ENCODE measurements at places on chromosomes 1 and 21.

GRCh38 chr1:212953321-212953720, 3.0 kb downstream of the VASH2 start:
- no peak for DNase-seq

DNA sequence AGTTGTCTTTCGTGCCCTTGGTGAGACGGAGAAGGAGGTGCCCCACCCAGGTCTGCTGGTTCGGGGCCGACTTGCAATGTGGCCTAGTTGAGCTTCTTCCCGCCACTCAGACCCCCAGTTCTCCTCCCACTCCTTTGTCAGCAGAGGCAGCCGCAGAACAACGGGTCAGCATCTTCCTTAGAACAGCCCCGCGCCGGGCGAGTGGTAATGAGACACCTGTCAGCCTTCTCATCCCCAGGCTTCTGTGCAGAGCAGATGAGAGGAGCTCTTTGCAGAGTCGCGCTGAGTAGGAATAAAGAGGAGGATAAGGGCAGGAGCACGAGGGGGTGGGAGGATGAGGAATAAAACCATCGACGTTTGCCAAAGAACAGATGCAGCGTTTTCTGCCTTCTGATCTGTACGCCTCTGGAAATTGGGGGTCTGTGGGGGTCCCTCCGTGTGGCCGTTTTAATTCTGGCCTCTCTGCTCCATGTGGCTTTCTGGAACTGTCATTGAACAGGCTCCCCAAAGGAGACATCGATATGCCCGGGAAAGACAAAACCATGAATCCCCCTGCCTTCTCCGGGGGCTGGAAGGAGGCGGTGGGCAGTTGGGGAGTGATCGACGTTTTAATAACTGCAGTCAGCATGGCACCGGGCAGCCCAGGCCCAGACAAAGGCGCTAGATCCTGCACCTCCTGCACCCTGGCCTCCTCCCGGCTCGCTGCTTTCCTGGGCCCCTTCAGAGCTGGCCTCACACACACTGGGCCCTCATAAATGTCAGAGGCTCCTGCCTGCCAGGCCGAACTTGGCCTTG, 27.5 kb upstream of the IGSF21 start:
- DNase-seq = no peak

DNA sequence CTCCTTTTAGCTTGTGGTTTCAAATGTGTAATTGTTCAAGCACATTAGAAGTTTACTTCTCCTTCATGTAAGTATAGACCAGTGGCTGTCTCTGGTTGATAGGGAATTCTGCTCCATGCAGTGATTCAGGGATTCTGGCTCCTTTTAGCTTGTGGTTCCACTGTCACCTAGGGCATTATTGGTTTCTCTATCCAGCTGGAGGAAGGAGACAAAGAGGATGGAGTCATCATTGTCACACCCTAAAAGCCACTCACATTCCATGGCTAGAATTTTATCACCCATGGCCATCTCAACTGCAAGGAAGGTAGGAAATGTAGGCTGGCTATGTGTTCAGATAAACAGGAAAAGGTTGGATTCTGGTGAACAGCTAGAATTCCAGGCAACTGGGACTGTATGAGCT, 131.2 kb downstream of the URB2 start:
- no peak for DNase-seq

DNA sequence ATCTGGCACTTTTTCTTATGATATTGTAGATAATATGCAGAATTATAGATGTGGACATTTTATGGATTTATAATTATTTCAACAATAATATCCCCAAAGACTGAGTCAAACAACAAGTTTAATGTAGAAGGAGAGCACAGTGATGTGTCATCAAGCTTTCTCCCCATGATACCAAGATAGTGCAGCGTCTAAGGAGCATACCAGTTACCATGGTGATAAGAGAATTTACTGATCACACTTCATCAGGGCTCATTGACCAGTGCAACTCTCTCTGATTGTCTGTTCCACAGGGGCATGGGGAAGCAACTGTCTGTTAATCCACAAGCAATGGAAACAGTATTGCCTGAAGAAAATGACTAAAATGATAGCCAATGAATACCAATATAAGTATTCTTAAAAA, 209.6 kb upstream of the DPYD start:
- no peak for DNase-seq

DNA sequence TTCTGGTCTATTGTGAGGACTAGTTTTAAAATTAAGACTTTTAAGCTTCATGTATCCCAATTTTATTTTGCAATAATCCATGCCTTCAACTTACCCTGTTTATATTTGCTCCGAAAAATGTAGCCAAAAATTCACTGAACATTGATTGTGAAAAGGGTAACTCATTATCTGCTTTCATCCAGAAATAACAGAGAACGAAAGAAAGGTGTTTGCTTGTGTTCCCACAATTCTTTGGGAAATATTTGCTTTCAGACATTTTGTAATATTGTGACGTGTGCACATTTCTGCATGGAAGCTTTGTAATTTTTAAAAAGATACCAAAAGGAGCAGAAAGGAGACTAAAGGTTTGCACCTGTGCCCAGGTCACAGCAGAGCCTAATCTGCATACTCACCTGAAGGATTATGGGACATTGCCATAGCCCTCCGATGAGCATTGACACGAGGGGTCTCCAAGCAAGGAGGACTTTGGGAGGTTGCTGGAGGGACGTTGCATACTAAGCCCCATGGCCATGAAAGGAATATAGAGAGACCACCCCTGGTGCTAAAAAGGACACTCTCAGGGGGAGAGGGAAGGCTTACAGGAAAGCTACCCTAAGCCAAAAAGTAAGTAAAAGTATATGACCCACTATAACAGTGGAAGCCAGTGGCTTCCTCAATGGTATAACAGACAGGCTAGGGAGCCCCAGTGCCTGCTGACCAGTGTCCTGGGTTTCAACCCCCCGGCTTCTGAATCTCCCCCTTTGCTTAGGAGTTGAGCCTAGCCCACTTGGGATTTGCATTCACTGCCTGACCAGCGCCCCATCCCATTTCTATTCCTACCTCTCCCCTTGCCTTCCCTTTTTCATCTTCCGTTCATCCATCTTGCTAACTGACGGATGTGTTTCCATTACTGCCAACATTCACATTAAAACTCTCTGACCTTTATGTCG, 148.6 kb upstream of the ZC3H12A start:
- no peak for DNase-seq

DNA sequence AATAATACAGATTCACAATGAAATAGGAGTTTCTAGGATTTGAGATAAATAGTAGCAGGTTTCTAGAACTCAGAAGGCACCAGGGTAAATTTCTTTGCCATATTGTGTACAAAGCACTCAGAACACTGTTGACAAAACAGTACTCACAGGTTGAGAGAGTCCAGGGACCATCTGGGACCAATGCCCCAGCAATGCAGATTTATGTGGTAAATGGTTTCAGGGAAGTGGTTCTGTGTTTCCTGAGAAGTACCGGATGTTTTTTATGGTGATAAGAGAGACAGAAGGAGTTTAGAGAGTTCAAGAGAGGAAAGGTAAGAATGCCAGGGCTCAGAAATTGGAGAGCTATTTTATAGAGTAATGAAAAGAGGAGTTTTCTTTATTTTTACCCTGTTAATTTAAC, 29.6 kb upstream of the DIPK1A start:
- no peak for DNase-seq

DNA sequence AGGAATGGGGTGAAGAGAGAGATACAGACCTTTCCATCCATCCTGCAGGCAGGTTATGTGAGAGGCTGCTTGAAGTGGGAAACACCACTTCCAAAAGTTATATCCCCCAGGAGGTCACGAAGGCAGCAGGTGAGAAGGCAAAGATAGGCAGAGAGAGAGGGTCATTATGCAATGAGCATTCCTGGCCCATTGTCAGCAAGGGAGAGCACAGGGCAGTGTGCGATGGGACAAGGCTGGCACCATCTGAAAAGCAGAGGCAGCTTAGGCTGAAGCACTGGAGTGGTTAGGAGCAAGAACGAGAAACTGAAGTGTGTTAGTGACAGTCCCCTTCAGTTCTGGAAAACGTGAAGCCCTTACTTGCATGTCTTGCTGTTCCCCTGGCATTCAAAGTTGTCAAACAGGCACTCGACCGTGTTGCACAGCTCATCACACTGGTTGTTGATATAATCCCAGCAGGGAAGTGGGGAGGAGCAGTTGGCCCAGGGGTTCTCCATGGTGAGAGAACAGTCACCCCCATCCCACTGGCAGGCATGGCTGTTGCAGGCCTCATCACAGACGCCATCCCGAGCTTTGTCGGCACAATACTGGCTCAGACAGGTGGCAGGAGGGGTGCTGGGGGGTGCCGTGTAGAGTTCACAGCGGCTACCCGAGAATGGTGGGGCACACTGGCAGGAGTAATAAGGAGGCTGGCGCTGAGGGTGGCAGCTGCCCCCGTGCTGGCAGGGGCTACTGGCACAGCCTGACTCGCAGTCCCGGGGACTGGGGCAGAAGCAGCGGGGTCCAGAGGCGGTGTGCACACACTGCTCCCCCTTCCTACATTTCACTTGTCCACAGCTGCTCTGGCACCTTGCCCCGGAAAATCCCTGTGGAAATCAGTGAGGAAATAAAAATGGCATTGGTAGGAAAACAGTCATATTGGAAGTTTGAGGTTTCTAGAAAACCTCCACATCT, 28.9 kb upstream of the ADAM30 start:
- no peak for DNase-seq

- no peak for DNase-seq
Observed at GRCh38 chr1:108504447-108504846, 54.3 kb downstream of the NBPF6 start.

DNA sequence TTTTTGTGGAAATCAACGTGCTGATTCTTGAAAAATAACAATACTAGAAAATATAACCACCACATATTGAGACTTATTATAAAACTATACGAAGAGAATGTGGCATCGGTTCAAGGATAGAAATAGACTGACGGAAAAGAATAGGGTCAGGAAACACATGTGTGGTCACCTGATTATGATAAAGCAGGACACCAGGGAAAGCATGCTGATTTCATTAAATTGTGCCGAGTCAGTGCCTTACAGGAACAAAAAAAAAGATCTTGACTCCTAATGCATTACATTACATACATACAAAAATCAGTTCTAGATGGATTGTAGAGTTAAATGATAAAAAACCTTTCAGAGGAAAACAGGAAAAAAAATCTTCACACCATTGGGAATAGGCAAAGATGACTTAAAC, 43.5 kb upstream of the SERPINC1 start:
- DNase-seq = no peak

- DNase-seq = no peak
Observed at GRCh38 chr1:201220388-201220715, 29.7 kb downstream of the IGFN1 start.

DNA sequence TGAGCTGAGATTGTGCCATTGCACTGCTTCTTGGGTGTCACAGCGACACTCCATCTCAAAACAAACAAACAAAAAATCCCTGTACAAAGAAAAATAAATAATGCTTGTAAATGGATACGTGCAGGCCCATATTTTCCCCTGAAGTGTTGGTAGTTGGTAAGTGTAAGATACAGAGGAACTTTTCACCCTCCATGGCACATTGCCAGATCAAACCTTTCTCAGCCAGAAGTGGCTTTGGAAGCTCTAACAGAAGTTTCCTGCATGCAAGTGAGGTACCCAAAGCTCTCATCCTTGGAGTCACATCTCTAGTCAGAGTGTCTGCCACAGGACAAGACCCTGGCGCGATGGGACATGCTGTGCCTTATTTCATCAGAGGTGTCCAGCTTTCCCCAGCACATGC, 7.3 kb downstream of the NDUFV3 start:
- DNase-seq = no peak

GRCh38 chr1:151457911-151458801, 1.1 kb downstream of the POGZ start:
- DNase-seq = peak; percentile 60

DNA sequence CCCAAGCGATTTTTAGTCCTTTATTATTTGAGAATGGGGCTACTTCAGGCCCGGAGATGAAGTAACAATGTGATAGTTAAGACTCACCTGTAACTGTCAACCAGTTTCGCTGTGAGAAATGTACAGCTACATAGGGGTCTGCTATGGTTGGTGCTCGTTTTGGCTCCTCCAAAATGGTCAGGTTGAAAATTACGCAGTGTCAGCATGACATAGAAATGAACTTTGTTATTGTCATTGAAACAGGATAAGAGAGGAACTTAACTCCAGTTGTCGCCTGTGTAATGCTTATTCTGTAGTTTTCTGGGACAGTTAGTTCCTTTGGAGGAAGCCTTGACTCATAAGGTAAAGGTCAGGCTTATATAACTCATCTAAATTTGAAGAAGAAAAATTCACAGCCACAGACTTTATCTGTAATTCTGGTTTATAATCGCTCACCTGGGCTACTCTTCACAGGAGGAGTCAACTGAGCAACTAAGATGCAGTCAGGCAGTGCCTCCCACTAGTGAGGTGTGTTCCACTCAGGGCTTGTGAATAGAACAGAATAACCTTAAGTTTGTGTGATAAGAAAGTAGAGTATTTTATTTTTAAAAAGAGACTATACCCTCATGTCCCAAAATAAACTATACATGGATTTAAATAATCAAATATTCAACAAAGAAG, 130.9 kb downstream of the CD247 start:
- DNase-seq = no peak

DNA sequence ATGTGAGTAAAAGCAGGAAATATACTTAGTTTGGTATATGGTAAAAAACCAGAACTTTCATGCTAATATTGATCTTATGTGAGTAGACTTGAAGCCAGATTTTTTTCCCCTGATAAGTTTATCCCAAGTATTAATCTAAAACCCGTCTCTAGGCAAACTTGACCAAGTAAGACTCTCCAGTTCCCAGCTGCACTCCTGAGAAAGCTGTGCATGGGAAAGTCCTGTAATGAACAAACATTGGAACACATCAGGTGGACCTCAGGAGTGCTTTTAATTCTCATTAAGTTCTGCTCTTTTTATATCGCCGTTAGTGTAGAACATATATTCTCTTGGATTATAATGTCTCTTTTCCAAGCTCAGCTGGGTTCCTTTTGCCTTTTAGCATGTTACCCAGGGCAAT, 105.0 kb downstream of the CD247 start:
- DNase-seq = no peak

Data from right renal pelvis (tissue), 4 donors.